Neural crest cell (in vitro differentiated cells): ENCODE measurements at places on chromosomes 4 and X. TPM values are rescaled to one million over a fixed set of nuclear protein-coding genes. Genes with fewer than 3 reads are reported as not detected.

DNA sequence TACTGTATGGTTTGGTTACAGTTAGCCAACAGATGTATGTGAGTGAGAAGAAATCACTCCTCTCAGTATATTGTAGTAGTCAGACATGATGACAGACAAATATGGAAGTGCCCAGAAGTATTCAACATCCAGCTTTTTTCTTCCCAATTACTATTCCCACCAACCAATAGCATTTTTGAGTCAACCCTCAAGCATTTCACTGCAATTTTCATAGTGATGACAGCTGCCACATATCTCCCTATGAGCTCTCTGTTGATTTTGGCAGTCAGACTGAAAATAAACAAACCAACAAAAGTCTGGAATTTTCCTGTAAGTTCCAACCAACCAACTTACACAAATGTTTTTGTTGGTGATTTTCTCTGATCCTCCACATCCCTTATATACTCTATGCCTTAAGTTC lies 8.2 kb upstream of the TRAM1L1 start:
- DNase-seq, result no peak

- no peak for DNase-seq
Measured at GRCh38 chr4:14299166-14299565, 671.6 kb upstream of the BOD1L1 start.

DNA sequence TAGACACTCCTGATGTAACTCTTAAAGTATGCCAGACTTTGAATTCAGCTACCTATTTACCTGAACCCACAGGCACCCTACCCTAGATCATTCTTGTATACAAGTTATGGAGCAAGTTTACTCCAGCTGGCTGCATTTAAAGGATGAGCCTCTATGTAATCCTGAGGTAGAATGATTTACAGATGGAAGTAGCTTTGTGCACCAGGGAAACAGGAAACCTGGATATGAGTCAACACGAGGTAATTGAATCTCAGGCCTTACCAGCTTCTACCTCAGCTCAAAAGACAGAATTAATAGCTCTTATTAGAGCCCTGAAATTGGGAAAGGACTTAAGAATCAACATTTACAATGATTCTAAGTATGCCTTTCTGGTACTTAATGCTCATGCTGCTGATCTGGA lies 119.8 kb downstream of the AGTR2 start:
- no peak for DNase-seq

The TACR3 gene
- 0.82 and 1.1 TPM in 2 replicates for total RNA-seq

- DNase-seq, result no peak
Measured at GRCh38 chrX:31280580-31280979, 208.7 kb upstream of the FTHL17 start.

The CXCL8 gene
- total RNA-seq, result not detected in 2 replicates

The RHOXF2 gene
- total RNA-seq, result not detected in 2 replicates

GRCh38 chr4:30718641-30719453 lies 1.3 kb upstream of the PCDH7 start:
- peak; percentile 8 for DNase-seq

The NOX1 gene
- not detected in 2 replicates for total RNA-seq

DNA sequence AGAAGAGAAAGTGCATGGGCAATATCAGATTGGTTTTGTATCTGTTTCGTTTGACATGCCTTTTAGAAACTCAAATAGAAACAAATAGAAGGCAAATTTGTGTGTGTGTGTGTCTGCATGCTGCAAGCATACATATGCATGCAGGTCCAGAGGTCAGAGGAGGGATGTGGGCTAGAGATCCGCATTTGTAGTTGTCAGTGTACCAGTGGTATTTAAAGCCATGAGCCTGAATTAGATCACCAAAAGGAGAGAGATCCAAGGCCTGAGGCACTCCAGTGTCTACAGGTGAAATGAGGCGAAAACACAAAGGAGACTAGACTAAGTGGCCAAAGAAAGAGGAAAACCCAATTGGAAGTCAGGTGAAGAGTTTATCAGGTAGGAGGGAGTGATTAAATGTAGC lies 106.7 kb downstream of the CORIN start:
- DNase-seq, result no peak

DNA sequence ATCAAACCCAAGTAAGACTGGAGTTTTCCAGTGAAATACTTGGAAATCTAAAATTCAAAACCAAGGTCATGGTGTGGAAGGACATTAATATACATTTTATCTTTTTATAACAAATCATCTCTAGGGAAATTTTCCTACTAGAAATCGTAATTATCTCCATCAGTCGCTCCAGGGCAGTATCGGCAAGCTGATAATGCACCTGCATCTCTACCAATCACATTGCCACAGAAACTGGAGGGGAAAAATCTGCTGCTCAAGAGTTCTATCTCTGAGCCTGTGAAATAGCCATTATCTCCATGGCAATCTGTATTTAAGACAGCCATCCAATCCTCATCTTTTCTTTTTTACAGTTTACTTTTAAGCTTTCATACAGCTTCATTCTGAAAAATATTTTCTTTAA lies 538.3 kb upstream of the GALNT7 start:
- no peak for DNase-seq

- DNase-seq, result no peak
Measured at GRCh38 chr4:137640156-137640837, 108.0 kb upstream of the PCDH18 start.

The FRG2 gene
- total RNA-seq, result not detected in 2 replicates

The ARMCX2 gene
- total RNA-seq, result 79.9 and 85.6 TPM in 2 replicates

The GRK4 gene
- 8.9 and 11.6 TPM in 2 replicates for total RNA-seq

- DNase-seq, result no peak
Measured at GRCh38 chr4:151418385-151418784, 9.4 kb downstream of the FHIP1A start.

The RPA4 gene
- total RNA-seq, result 0.44 and 0.50 TPM in 2 replicates

DNA sequence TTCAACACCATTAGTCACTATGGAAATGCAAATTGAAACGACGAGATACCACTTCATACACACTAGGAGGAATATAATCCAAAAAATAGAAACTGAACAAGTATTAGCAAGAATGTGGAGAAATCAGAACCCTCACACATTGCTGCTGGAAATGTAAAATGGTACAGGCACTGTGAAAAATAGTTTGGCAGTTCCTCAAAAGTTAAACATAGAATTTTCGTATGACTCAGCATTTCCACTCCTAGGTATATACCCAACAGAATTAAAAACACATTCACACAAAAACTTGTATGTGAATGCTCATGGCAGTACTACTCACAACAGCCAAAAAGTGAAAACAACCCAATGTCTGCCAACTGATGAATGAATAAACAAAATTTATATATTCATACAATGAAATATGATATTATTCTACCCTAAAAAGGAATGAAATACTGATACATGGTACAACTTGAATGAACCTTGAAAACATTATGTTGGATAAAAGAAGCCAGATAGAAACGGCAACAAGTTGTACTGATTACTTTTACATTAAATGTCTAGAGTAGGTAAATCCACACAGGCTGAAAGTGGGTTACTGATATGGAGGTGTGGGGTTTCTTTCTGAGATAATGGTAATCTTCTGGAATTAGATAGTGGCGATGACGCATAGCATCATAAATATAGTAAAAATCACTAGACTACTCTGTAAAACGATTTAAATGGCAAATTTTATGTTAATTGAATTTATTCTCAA lies 22.3 kb downstream of the TEC start:
- DNase-seq, result no peak

DNA sequence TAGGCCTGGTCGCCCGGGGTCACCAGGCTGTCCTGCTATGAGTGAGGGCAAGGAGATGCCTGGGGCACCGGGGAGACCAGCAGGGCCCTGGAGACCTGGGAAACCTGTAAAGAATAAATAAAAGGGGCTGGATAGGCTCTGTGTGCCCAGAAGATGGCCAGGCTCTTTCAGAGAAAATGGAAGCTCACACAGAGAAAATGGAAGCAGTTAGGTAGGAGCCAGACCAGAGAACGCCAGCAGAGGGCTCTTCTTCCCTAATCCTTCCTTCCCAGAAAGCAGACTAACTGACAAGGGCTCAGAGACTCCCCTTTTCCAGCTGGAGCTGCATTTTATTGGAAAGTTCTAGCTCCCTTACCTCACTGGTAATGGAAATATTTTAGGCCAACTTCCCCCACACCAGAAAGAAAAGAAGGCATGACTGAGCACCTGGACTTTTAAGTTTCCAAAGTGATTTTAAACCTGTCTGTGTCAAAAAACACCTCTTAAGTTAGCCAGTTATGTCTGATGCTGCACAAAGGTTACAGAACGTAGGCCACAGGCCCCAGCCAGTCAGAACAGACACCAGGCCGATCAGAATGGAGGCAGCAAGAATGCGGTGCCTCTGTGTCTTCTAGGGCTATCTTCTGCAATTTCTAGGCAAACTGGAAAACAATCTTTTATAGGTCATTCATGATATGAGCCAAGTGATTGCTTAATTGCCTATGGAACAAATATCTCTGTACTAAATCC lies 74.0 kb downstream of the ATG4A start:
- peak; percentile 22 for DNase-seq

The CSAG3 gene
- not detected in 2 replicates for total RNA-seq

GRCh38 chr4:115159141-115159540 lies 45.7 kb upstream of the NDST4 start:
- DNase-seq, result no peak

DNA sequence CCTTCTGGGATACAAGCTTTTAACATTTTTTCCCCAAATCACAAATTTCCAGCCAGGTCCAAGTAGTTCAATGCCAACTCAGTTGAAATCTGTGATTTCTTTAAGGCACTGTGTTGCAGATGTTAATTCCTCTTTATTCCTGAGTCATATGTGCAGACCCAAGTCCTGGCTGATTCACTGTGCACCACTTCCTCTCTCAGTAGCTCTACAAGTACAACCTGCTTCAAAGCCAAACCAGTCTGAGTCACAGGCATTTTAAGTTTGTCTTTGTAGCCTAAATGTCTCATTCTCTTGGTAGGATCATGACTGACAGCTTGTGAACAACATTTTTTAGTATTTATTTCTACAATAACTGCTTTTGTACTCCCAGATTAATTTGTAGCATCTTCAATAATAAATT lies 165.6 kb upstream of the S100G start:
- DNase-seq, result no peak

- no peak for DNase-seq
Measured at GRCh38 chrX:63128509-63128908, 222.6 kb downstream of the SPIN4 start.

DNA sequence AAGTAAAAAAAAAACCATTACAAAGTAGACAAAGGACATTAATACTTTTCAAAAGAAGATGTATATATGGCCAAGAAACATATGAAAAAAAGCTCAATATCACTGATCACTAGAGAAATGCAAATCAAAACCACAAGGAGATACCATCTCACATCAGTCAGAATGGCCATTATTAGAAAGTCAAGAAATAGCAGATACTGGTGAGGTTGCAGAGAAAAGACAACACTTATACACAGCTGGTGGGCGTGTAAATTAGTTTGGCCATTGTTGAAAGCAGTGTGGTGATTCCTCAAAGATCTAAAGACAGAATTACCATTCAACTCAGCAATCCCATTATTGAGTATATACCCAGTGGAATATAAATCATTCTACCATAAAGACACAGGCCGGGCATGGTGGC lies 39.3 kb downstream of the TASL start:
- no peak for DNase-seq

DNA sequence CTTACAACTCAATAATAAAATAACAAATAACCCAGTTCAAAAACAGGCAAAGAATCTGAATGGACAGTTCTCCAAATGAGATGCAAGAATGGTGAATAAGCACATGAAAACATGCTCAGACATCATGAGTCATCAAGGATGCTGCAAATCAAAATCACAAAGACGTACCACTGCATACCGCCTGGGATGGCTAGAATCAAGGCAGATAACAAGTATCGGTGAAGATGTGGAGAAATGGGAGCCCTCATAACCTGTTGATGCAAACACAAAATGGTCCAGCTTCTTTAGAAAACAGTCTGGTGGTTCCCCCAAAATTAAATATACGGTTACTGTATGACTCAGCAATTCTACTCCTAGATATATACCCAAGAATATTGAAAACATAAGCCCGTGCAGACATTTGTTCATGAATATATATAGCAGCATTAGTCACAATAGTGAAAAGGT lies 32.5 kb downstream of the AKAP4 start:
- no peak for DNase-seq

The AVPR2 gene
- total RNA-seq, result not detected in 2 replicates

DNA sequence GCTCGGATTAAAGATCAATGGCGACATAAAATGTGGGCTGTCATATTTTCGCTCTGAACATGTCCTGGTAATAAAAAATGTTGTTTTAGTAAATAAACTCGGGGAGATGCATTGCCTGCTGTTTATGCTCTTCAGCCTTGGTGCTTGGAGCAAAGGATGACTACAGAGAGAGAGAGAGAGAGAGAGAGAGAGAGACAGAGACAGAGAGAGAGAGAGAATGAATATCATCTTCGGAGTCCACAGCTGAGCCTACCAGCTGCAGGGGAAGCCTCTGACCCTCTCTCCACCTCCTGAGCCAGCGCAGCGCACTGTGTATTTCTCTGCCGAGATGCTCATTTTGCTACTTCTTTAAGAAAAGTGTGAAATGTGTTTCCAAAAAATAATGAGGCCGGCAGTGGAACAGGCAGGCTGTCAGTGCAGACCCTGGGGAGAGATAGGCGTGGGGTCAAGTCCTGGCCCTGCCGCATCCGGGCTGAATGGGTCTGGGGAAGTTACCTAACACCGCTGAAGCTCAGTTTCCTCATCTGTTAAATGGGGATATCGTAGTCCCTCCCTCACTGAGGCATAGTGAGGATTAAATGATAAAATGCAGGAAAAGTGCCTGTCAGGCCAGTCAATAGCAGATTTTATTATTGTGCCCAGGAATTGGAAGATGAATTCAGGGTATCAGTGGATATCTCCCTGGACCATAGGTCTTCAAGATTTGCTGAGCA lies 58.5 kb upstream of the LGI2 start:
- DNase-seq, result no peak

The EGF gene
- 0.84 and 1.2 TPM in 2 replicates for total RNA-seq

The PRDM8 gene
- total RNA-seq, result 2.6 and 2.9 TPM in 2 replicates

DNA sequence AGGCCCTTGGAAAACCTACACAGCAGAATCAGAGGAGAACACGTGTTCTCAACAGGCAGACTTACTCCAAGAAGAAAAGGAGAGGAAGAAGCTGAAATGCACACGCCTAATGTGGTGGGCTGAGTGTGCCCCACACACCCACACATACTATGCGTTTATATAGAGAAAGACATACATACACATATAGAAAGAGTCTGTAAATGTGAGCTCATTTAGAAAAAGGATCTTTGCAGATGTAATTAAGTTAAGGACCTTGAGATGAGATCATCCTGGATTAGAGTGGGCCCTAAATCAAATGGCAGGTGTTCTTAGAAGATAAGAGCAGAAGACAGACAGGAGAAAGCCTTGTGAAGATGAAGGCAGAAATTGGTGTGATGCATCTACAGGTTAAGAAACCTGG lies 87.2 kb upstream of the KLF3 start:
- DNase-seq, result no peak

GRCh38 chr4:167721617-167722486 lies 370.5 kb upstream of the ANXA10 start:
- DNase-seq, result no peak
